ENCODE measurements at places on chromosomes 12 and 14.

- no peak for DNase-seq
Measured at GRCh38 chr12:112710414-112710813, 81.1 kb upstream of the RPH3A start.

GRCh38 chr12:49051777-49052438 is 8.7 kb downstream of the KMT2D start:
- DNase-seq = no peak

GRCh38 chr12:110228756-110229155 is 52.3 kb upstream of the ATP2A2 start:
- DNase-seq = no peak

DNA sequence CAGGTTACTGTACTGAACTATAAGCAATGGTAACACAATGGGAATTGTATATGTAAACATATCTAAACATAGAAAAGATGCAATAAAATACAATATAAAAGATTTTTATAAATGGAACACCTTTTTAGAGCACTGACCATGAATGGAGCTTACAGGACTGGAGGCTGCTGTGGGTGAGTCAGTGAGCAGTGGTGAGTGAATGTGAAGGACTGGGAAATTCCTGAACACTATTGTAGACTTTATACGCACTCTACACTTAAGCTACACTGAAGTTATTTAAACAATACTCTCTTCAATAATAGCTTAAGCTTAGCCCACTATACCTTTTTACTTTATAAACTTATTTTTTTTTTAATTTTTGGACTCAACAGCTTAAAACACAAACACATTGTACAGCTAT is 313.5 kb downstream of the KCNC2 start:
- DNase-seq = no peak

- DNase-seq = no peak
Measured at GRCh38 chr14:89564989-89565388, 148.0 kb upstream of the FOXN3 start.
